Suppressor macrophage treated with lipopolysaccharide for 1 hour (primary cell): ENCODE measurements at places on chromosomes 2 and 18.
A peak's percentile ranks its signal among the peaks of the same experiment; 100 is the strongest.

DNA sequence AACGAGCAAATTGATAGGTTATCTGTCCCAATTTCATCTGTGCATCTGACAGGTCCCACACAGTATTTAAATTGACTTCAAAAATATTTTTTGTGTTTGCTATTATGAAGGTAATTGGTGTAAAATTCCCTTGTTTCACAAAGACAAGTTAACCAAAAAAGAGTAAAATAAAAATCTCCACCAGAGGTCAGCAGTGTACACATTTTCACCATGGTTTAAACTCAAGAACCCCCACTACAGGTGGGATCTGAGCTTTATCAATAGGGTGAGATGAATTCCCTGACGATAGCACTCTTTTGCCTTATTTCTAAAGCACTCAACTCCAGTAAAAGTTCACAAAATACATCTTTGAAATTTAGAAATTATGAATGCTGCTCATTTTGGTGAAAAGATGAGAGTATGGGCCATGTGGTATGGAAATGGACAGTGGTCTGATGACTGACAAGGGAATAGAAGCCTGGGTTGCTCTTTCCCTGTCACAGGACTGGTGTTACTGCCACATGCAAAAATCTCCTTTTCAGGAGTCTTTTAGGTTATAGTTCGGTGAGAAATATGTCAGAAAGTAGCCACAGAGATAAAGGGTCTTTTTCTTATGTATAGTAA is 68.0 kb downstream of the SERPINB8 start:
- DNase-seq, result peak; percentile 52

GRCh38 chr2:62540408-62541168 is 34.6 kb upstream of the TMEM17 start:
- no peak for DNase-seq

DNA sequence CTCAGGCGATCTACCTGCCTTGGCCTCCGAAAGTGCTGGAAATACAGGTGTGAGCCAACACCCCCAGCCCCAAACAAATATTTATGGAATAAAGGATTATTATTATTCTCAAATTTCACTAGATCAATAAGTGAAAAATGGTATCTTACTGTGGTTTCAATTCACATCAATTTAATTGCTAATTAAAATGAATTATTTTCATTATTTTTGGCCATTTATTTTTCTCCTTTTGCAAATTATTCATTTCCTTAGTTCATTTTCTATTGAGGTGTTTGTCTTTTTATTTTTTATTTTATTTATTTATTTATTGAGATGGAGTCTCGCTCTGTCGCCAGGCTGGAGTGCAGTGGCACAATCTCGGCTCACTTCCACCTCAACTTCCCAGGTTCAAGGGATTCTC is 11.9 kb upstream of the HS6ST1 start:
- DNase-seq, result no peak

GRCh38 chr2:72685638-72686213 is 140.1 kb downstream of the EXOC6B start:
- no peak for DNase-seq

DNA sequence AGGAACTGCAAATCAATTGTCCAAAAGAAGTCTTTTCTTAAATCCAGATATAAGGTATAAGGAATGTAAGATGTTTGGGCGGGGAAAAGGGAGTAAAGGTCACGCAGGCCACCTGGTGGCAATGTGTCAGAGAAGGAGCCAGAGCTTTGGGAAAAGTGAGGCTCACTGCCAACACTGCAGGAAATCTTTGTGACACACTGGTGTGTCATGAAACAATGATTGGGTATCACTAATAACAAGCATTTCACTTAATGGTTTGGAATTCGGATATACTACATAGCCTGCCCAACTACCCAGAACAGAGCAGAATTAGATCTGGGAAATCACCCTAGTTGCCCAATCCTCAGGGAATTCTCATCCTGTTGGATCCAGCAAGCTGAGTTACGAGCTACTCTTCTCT is 61.0 kb downstream of the RBMS1 start:
- DNase-seq, result no peak
